Activated CD8-positive, alpha-beta memory T cell treated with anti-CD3 and anti-CD28 coated beads for 4 hours (primary cell): ENCODE measurements at places on chromosomes 2 and 18.

- DNase-seq, result no peak
Measured at GRCh38 chr2:172423160-172423559, 4.2 kb upstream of the ITGA6 start.

GRCh38 chr2:152649997-152650396 is 67.3 kb downstream of the PRPF40A start:
- no peak for DNase-seq

GRCh38 chr2:11515490-11515981 is 18.3 kb upstream of the GREB1 start:
- no peak for DNase-seq

DNA sequence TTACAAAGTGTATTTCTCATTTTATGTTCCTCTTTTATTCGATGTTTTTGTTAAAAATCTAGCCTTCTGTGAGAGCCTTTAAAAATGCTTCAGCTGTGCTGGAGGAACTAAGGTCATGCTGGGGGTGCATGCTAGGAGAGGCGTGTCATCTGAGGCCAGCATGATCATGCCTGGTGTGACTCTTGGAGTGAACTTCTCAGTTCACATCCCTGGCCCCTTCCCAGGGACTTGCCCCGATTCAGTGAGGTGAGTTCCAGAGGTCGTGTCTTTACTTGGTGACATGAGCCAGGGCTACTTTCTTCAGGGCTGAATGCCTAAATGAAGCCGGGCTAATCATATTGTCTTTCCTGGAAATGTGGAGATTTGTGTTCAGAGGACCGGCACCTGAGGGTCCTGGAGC is 264.9 kb downstream of the MREG start:
- DNase-seq, result no peak

DNA sequence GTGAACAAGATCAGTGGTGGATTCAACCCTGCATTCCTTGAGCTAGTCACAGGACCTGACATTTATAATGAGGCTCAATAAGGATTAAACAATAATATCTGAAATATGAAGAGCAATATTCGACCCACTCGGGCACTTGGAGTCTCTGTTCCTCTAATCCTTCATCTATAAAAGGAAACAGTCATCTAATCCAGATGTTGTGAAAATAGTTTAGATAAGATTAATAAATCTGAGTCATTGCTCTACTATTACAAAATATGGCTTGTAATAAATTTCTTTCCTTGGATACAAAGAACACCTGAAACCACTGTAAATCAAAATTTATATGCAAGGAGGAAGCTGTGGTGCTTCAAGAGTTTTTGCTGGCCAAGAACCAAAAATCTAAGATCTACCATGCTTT is 846.9 kb upstream of the ACVR2A start:
- no peak for DNase-seq

DNA sequence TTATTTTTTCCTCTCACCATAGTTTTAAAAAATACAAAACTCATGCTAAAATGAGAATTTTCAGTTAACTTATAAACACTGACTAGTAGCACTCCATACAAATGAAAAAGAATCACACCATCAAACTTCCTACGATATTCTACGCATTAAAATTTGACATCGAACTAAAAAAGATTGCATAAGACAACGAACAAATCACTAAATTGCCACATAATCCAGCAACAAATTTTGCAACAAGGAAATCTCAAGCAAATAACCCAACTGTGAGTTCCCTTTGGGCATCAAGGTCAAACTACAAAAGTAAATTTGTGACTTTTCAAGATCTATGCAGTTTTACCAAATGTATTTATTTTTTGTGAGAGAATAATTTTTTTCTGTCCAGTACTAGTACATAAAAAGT is 1.5 kb downstream of the MAP3K2 start:
- no peak for DNase-seq

GRCh38 chr2:228615496-228615895 is 434.0 kb upstream of the SPHKAP start:
- no peak for DNase-seq

DNA sequence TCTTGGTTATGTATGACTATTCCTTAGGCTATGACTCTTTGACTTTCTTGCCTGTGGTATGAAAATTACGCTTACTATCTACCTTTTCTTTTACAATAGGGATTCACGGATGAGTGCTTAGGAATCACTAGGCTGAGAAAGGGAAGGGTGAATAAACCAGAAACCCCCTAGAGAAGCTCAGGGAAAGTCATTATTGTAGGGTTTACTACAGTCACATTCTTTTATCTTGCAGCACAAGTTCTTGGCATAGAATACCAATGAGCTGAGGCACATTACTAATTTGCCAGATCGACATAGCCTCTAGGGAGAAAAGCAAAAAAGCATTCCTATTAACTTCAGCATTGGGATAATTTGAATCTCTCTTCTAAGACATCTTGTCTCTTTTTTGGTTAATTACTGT is 103.3 kb downstream of the ST6GAL2 start:
- DNase-seq, result no peak
